ENCODE measurements at places on chromosomes 2 and 18. TPM values are rescaled to one million over a fixed set of nuclear protein-coding genes. Genes with fewer than 3 reads are reported as not detected.

SEMA4C gene
- 66.6 TPM for total RNA-seq

CD8B2 gene
- 0.08 TPM for total RNA-seq

SPATA3 gene
- not detected for total RNA-seq

MRPL33 gene
- 448 TPM for total RNA-seq

STEAP3 gene
- 2.0 TPM for total RNA-seq

KRTCAP3 gene
- total RNA-seq: not detected

EPB41L3 gene
- 27.4 TPM for total RNA-seq

COPS9 gene
- 165 TPM for total RNA-seq

DNA sequence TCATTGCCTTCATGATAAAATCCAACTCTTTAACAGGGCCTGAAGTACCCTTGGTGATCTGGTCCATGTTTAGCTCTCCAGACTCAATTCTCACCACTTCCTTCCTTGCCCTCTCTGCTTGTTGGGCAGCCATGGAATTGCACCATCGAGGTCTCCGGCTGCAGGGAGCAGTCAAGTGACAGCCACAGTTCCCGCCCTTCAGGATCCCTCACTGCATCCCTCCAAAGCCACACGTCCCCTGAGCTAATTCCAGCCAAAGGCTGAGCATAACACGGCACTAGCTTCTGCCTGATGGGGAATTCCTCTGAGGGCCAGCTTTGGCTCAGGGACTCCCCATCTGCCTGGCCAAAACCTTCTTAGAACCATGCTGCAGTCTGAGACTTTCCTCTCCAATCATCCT lies 47.4 kb upstream of the SLC1A4 start:
- ATAC-seq: no peak

DNA sequence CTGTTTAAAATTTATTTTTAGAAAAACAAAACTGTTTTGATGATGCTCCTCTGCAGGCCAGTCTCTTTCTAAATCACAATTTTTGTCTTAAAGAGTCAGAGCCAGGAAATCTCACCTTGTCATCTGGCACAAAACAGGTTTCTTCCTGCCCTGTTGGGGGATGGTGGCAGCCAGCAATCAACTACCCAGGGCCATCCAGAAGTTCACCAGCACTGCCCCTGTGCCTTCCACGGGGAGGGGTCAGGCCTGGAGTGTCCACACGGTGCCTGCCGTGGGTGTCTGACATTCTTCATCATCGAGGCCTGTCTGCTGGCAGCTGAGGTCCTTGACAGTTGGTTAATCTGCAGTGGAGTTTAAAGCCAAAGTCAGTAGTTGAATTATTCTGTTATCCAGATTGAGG lies 40.0 kb upstream of the BMP10 start:
- ATAC-seq: no peak

GRCh38 chr18:10660179-10660884 lies 134.5 kb downstream of the NAPG start:
- peak; percentile 81 for ATAC-seq

DNA sequence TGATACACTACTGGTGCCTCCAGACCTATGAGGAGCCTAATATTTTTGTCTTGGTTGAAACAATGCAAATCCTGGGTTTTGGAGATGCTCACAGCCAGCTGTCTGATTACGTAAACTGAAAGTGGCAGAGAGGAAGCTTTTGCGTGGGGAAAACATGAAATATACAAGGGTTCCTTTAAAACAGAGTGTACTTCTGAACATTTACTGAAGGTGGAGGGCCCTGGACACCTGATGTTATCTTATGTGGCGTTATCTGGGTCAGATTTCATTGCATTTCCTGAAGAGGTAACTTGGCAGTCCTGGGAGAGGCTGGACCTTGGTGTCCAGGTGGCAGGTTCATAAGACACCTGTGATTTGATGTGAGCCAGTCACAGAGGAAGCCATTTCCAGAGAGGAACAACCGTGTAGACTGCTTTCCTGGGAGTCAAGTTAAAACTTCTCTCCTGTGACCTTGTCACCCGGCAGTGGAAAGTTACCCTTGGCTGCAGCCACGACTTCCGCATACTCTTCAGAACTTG lies 105.0 kb downstream of the NEDD4L start:
- ATAC-seq: no peak

DNA sequence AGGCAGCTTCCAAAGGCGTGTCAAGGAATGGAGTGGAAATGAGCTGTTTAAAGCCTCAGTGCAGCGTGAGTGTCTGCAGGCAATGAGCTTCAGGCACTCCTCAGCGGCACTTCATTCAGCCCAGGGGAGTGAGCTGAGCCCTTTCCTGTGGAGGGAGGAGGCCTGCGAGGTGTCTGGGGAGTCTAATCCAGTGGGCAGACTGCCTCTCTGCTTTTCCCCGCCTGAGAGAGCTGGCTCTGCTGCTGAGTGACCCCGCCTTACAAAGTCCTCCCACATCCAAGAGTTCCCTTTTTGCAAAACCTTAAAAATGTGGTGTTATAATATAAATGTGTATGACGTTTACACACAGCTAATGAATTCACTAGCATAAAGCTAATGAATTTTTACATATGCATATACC lies 7.0 kb upstream of the LDLRAD4 start:
- ATAC-seq: no peak

GRCh38 chr2:178677599-178677998 lies 129.6 kb downstream of the TTN start:
- no peak for ATAC-seq

GRCh38 chr2:42054714-42055430 lies 7.1 kb downstream of the PKDCC start:
- ATAC-seq: no peak

DNA sequence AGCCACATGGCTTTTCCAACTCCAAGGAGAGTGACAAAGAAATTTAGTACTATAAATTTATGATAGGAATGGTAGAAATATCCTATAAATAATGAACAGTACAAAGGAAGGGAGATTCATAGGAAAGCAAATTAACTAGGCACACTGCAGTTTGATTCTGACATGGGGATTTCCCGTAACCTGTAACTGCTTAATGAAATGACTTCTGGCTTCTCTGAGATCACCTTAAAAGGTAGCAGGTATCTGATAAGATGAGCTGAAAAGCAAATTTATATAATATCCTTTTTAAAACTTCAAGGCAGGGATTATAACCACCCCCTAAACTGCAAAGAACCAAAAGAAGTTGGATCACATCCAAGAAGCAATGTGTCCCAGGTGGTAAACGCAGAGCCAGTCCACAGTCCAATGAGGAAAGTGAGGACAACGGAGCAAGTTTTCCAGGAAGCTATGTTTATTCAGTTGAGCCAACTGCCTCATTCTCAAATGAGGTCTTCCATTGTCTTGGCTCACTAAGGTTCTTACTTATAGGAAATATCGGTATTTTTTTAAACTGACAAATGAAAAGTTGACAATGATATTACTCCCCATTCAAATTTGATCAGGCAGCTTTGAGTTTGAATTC lies 43.0 kb downstream of the WIPF1 start:
- ATAC-seq: no peak

GRCh38 chr18:34624551-34624950 lies 85.5 kb upstream of the DTNA start:
- no peak for ATAC-seq
